NCI-H146 (cell line): ENCODE measurements at places on chromosomes 12 and 14.

DNA sequence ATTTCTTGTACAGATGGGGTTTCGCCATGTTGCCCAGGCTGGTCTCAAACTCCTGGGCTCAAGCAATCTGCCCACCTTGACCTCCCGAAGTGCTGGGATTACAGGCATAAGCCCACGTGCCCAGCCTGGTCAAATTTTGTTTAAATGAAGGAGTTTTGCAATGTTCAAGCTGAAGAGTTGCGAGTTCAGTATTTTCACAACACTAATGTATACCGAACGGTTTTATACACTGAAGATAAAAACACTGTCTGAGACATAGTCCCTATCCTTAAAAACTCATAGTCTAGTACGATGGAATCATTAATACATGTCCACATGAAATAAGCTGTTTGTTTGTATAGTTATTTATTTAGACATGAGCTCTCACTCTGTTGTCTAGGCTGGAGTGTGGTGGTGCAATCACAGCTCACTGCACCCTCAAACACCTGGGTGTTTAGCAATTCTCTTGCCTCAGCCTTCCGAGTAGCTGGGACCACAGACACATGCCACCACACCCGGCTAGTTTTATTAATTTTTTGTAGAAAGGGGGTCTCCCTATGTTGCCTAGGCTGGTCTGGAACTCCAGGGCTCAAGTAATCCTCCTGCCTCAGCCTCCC, 15.4 kb downstream of the TRAPPC6B start:
- DNase-seq = no peak

DNA sequence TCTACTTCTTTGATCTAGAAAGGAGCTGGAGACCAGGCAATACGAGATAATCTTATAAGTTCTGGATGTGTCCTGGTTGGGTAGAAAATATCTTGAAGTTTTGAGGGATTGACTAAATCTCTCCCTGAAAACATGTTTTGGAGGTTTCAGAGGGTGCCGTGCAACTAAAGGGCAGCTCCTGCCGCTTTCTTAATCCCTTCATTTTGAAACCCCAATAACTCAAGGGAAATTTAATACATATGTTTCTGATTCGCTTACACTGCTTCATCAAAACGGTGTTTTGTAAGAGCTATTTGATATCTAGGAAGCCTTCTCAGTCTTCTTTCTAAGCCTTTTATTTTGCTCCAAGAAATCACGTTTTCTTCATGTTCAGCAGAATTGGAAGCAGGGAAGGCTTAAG, 129.0 kb downstream of the ASCL1 start:
- DNase-seq = no peak

DNA sequence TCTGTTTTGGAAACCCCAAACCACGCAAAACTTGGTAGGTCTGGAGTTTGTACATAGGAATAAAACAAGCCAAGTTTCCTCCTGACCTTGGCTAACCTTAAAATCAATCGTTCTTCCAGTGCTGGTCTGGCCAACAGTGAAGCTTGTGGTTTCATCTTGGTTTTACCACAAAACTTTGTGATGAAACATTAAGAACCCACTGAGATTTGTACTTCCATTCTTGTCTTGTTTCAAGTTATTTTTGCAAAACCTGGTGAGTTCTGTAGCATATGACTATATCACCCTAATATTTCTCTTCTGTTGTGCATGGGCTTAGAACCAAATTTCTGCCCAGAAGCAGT, 26.4 kb downstream of the SIX1 start:
- no peak for DNase-seq

GRCh38 chr12:47590771-47591360, 115.0 kb downstream of the RPAP3 start:
- no peak for DNase-seq

DNA sequence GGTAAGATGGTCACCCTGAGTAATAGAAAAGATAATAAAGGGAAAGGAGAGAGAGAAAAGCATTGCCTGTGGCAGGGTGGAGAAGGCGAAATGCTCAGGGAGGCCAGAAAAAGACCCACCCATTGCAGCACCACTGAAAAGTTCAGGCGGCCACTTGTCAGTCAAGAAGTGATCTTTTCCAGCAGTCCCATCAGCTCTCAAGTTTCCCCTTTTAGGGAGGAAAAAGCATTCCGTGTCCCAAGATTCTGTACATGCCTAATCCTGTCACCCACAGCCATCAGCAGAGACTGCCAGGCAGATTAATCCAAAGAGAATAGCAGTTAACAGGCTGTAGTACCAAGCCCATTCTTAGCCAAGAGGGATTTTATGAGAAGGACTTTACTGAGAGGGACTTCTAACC, 11.9 kb downstream of the SLC38A1 start:
- no peak for DNase-seq

GRCh38 chr14:84409435-84409834, 1120.5 kb upstream of the FLRT2 start:
- DNase-seq = no peak

DNA sequence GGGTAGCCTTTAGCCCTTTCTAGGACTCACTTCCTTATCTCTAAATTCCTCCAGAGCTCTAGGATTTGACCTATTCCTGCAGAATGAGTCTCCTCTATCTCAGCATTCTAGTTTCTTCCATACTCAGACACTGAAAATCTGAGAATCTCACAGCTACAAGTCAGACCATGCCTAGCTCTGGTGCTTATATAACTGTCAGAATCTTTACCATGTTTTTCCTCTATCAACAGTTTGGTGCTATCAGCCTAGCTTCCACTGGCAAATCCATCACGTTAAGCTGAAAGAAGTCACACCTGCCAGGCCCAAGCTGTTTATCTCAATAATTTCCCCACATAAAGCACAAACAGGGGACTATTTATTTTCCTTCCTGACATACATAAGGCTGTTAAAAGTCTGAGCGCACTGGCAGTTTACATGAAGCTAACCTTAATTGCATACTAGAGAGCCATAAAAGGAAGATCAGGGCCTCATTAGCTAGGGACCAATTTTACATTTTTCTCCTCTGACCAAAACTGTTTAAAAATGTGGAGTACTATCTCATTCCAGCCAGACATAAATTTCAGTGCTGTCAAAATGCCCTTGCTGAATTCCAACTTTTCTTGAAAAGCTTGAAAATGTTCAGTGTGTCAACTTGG, 270.5 kb downstream of the C12orf75 start:
- DNase-seq = no peak

DNA sequence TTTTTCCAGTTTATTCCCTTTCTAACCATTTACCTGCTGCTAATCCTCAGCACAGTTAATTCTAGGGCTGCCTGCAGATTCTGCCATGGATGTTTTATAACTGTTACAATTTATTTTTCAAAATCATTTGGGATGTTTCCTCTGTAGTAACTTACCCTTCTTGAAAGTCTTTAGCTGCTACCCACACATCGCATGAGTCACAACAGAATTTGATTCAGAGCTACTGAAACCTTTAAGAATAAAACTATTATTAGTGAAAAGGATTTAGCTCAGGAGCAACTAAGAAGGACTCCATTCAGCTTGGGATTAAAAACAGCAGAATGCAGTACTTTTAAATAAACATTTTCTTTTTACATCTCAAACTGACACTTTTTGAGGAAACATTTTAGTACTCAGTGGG, 41.7 kb upstream of the RGS6 start:
- no peak for DNase-seq

DNA sequence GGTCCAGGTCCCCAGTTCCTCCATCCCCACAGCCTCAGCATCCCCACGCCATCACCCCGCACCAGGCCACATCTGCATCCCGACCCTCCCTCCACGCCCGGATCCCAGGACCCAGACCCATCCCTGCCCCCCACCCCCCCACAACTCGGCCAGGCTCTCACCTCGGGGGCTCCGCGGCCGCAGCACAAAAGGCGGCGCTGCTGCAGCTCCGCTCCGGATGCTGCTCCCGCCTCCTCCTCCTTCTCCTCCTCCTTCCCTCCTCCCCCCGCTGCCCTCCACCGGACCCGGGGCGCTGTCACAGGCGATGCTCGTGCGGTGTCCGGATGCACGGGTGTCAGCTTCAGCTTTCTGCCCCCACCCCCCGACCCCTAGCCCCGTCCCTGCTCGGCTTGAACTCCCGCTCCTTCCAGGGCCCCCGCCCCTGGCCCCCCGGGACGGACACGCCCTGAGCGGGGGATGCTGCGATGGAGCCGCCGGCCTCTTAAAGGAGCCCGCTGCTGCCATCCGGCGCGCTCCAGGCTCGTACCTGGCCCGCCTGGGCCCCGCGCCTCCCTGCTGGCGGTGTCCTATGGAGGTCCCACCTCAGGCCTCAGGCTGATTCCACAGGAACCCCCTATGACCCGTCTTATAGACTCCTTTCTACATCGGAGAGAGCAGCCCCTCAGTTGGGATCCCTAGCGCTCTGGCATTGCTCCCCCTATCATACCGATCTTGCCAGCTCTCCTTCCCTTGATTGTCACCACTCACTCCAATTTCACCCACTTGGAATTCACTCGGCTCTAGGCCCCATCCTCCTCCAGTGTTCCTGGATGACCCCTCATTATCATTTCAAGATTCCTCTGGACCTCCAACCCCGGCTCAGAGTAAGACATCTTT, at the start of gene MAP3K12:
MAP3K12 (minus strand) TSS at position 193 of the 876 bp plus-strand sequence. CDS start 12,067 bp downstream, outside the sequence.
- DNase-seq = peak; percentile 84

DNA sequence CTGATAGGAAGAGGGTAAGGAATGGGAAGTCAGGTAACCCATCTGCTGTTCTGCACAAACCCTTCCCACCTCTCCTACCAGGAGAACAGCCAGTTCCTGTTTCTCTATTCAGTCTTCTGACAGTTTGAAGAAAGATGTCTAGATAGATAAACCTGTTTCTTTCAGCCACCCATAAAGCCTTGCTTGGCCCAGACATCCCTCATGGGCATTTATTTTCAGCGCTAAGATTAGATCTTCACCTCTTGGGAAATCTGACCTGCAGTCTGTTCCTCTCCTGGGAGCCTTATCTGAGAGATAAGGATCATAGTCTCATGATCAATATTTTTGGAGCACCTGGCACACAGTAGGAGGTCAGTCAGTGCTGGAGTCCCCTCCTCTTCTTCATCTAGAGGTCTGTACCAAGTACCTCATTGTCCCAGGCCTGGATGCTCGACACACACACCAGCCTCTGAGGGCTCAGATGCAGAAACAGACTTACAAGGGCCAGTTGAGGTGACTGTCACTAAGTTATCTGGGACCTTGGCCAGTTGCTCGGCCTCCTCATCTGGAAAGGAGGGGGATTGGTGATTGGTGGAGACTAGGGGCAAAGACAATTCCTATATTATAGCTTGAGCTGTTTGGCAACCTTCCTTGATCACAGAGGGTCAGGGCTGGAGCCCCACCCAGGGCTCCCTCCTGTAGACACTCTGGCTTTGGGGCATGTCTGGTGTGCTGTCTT, 18.2 kb downstream of the ACVRL1 start:
- DNase-seq = no peak

DNA sequence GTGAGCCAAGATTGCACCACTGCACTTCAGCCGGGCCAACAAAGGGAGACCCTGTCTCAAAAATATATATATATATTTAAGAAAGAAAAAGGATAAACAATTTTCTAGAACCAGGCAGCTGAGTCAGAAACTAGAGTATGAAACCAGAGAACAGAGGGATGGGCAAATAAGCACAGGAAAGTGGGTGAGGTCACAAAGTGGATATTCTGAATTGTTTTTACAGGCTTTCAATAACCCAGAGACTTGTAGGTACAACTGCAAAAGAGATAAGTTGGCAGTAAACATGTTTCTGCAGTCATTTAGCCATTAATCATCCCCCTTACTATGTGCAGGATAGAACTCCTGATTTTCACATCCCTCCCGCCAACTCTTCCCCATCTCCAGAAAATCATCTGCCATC, 94.2 kb downstream of the BTG1 start:
- no peak for DNase-seq

DNA sequence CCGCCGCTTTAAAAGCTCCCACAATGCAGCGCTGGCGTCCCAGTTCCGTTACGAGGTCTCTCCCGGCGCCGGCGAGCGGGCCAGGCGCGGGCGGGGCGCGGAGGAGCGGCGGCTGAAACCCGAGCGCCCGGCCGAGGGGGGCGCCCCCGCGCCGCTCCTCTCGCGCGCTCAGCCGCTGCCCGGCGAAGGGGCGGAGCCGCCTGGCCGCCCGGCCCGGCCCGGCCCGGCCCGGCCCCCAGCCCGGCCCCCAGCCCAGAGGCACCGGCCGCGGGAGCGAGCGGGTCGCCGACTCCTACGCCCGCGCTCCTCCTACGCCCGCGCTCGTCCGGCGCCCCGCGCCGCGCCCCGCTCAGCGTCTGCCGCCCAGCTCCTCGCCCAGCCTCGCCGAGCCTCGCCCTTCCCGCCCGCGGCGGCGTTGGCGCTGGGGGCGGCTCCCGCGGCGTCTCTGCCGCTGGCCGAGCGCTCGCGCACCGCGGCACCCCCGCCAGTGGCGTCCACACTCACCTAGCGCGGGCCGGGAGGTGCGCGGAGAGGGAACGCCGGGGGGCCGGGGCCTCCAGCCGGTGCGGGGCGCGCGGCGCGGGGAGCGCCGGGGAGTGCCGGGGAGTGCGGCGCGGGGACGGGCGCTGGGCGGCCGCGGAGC, at the start of gene RASSF8:
RASSF8 (plus strand) TSS at position 255 of the 643 bp plus-strand sequence. CDS start 96,662 bp downstream, outside the sequence.
- DNase-seq = peak; percentile 50

GRCh38 chr12:51980051-51980808, 26.5 kb upstream of the TAMALIN start:
- DNase-seq = peak; percentile 60

DNA sequence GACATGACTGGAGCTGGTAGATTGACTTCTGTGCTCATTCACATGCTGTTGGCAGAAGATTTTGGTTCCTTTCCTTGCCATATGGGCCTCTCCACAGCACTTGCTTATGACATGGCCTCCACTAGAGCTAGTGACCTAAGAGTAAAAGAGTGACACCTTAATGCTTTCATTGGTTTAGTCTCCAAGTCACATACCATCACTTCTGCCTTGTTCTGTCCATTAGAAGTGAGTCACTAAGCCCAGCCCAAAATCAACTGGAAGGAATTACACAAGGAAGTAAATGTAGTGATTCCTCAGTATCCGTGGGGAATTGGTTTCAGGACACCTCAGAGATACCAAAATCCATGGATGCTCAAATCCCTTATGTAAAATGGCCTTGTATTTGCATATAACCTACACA, 81.3 kb downstream of the PPHLN1 start:
- no peak for DNase-seq

GRCh38 chr12:113464452-113464775, 7.3 kb downstream of the LHX5 start:
- no peak for DNase-seq

DNA sequence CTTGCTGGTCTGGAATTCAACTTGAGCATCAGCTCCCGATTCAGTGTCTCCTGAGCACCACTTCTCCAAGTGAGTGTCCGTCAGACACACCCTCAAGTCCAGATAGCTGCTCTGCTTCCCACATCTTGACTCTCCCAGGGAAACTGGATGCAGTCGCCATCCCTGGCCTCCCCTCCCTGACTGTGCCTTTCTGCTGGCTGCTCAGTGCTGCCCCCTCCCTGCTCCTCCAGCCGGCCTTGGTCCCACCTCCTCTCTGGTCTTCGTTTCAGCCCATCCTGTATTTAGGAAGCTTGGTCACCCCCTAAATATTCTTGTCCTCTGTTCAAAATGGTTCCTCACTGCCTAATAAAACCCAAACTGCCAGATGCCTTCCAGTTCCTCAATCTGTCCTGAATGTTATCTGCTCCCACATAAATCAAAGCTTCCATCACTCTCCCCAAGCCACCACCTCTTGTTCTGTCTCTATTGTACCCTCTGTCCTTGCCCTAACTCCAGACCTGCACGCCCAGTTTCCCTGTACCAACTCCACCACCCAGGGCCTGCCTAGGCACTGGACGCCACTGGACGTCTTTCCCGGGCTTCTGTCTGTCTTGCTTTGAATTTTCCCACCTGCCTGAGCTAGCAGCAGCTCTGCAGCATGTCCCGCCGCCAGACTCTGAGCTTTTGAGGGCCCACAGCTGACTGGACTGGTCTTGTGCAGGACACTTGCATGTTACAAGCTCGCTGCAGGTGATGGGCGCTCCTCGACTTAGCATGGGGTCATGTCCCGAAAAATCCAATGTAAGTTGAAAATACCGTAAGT, 33.8 kb downstream of the CCDC92 start:
- no peak for DNase-seq

GRCh38 chr12:51124504-51124903, 41.1 kb upstream of the CSRNP2 start:
- DNase-seq = no peak
